ENCODE measurements at places on chromosomes 5 and 9. TPM values are rescaled to one million over a fixed set of nuclear protein-coding genes. Genes with fewer than 3 reads are reported as not detected.

The GNA14 gene
- total RNA-seq = 0.94 TPM

The LHX2 gene
- total RNA-seq = 182 TPM

The SPINK4 gene
- not detected for total RNA-seq

The SPATA31D1 gene
- total RNA-seq = not detected

The BBLN gene
- total RNA-seq = 43.8 TPM

The LMX1B gene
- total RNA-seq = not detected

The MEIKIN gene
- not detected for total RNA-seq

The PCDHB16 gene
- total RNA-seq = 10.6 TPM

The SHISAL2B gene
- not detected for total RNA-seq

The ROR2 gene
- total RNA-seq = 0.94 TPM

The SLC28A3 gene
- total RNA-seq = not detected

The SLC25A25 gene
- 29.4 TPM for total RNA-seq

The ADAM19 gene
- total RNA-seq = 16.6 TPM

The MAN2A1 gene
- 69.5 TPM for total RNA-seq
